Activated gamma-delta T cell treated with Interleukin-2 at 50 U/mL for 16 hours (primary cell): ENCODE measurements at places on chromosomes 4 and X.

GRCh38 chrX:42783451-42783850 is 5.5 kb upstream of the PPP1R2C start:
- DNase-seq: no peak

GRCh38 chr4:1748465-1748995 is 27.2 kb downstream of the TACC3 start:
- DNase-seq: peak; percentile 78

- no peak for DNase-seq
These were observed 29.3 kb downstream of the ZNF827 start for GRCh38 chr4:145909281-145909715.

DNA sequence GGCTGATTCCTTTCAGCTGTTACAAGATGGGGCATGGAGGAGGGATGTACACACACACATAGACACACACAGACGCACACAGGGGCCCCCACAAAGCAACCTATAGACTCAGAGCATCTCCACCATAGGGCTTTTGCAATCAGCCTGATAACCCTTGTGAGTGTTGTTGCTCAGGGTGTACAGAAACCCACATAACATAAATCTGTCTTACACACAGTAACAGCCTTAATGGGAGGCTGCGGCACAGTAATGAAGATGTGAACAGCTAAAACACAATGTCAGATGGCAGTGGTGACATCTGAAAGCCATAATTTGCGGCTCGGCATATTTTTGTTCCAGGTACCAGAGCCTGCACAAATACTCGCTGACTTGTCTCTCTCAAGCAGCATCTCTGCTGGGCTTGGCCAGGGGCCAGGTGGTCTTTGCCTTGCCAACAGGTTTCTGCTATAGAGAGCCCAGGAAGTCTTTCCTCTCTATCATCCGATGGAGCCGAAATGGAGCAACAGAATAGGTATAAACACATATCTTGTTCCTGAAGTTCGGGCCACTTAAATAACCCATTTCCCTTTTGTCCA is 357.2 kb upstream of the GATB start:
- no peak for DNase-seq

GRCh38 chrX:31421441-31421840 is 349.6 kb upstream of the FTHL17 start:
- no peak for DNase-seq

DNA sequence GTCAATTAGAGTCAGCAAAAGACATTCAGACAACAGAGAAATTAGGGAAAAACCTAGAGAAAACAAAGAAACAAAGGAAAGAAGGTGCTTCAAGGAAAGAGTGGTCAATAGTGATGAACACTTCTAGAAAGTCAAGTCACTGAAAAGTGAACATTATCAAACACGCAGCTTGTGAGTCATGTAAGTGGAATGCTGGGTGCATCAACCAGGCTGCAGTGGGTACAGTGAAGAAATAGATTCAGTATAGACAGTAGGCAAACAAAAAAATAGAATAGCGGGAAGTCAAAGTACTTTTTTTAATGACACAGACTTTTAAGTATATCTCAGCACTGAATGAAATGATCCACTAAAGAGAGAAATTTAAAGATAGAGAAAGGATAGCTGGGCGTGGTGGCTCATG is 245.8 kb downstream of the ARHGAP24 start:
- no peak for DNase-seq

- no peak for DNase-seq
These were observed 104.5 kb upstream of the GATB start for GRCh38 chr4:151865312-151865711.

DNA sequence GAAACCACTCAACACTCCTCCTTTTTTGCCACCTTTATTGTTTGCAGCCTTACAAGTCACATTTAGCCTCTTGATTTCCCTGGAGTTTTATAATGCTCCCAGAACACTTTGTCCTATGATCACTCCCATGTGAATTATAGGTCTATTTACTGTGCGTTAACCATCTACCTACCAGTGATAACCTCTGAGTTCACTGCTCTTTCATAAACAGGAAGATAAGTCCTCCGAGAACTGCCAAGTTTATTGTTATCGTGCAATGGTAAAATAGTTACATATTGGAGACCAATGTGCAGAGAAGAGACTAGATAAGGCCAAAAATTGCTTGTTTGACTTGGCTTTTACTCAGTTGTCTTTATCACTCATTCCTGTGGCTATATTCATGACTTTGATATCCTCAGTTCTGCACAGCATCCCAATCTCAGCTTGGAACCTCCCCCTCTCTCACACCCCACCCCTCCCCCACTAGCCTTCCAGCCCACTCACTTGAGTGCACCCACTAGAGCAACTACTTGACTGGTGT is 12.9 kb upstream of the NUDT9 start:
- no peak for DNase-seq

DNA sequence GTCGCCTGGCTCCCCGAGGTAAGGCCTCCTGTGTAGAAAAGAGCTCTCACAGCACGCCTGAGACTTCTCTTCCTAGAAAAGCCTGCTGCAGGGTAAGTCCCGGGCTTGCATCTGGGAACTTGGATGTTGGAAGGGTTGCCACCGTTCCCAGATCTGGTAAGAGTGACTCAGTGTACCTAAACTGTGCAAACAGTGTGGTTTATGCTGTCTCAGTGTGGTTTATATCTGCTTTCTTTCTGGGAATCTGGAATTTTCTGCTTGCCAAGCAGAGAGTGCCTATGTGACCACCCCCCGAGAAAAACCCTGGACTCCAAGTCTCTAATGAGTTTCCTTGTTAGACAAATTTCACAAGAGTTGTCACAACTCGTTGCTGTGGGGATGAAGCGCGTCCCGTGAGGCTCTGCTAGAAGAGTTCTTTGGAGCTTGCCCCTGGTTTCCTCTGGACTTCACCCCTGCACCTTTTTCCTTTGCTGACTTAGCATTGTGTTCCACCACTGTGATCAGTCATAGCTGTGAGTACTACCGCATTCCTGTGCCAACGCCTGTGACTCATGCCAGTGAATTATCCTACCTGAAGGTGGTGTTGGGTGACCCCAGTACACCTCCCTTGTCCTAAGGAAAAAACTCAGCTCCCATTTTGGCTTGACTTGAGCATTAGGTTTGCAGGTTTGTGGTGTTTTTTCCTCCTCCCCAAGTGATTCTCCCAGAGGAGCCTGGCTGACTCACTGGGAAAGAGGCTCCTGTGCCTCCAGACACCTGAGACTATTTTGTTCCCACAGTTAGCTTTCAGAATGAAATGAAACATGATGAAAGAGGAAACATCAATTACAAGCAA is 14.5 kb downstream of the SLC2A9 start:
- DNase-seq: no peak

DNA sequence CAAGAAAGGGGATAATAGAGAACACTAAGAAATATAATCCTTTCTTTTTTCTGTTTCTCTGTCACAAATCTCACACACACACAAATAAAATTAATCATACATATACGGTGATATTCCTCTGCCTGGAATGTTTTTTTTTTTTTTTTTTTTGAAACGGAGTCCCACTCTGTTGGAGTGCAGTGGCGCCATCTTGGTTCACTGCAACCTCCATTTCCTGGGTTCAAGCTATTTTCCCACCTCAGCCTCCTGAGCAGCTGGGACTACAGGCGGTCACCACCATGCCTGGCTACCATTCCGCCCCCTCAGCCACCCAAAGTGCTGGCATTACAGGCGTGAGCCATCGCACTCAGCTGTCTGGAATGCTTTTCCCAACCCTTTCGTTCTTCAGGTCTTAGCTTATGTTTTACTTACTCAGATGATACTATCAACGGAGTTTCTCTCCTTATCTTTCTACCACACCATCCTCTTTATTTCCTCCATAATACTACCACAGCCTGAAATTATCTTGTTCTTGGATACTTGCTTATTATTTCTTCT is 69.3 kb downstream of the ANKRD17 start:
- DNase-seq: no peak

DNA sequence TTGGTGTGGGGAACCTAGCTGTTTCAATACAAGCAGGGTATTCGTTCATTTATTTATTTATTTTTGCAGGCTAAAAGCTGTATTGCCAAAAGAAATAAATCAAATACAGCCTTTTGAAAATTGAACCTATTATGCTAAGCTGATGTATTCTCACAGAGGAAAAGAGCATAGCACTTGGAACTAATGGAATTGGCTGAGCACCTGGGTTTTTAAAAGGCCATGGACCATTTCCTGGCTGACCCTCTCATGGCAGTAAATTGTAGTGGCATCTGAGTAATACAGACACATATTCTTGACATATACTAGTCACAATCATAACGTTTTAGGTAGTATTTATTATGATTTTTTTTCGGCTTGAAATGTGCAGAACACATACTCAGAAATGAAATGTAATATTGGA is 71.8 kb upstream of the ALG13 start:
- DNase-seq: no peak

- peak; percentile 47 for DNase-seq
These were observed 41.3 kb downstream of the DOCK11 start for GRCh38 chrX:118536687-118537461.

DNA sequence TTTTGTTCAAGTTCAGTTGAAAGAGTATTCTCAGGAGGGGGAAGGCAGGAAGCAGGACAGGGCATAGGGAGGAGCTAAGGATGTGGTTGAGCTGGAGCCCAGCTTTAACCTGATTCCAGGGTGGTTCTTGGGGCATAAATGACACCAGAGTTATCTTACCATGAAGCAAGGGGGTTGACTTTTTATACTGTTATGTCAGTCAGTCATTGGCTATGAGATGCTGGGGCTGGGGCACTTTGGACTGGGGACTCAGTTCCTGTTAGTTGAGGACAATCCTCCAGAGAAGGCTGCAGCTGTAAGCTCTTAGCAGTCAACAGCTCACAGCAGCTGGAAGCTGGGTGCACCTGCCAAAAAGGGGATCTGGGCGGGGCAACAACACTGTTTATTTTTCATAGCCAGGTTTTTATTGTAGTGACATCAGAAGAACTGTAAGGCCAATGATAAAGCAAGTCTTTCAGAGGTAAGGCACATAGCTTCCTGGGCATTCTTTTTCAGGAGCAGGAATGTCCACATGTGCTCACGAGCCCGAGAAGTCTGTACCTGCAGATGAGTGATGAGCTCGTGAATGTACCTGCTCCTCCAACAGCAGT is 78.5 kb downstream of the MID1IP1 start:
- no peak for DNase-seq

DNA sequence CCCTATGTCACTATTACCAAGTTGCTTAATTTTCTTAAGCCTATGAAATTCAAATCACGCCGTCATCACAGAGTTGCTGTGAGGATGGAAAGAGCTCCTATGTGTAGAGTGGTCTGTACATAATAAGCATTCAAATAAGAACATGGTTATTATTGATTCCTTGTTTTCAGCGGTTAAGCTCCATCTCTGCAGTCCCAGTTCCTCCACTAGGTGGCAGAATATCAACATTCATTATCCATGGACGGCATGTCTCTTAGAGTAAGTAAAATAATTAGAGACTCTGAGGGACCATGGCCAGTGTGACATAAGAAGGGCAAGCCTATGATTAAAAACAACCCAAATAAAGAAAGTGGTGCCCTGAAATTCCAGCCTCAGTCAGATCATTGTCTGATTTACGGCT is 132.5 kb upstream of the NHS start:
- peak; percentile 14 for DNase-seq

DNA sequence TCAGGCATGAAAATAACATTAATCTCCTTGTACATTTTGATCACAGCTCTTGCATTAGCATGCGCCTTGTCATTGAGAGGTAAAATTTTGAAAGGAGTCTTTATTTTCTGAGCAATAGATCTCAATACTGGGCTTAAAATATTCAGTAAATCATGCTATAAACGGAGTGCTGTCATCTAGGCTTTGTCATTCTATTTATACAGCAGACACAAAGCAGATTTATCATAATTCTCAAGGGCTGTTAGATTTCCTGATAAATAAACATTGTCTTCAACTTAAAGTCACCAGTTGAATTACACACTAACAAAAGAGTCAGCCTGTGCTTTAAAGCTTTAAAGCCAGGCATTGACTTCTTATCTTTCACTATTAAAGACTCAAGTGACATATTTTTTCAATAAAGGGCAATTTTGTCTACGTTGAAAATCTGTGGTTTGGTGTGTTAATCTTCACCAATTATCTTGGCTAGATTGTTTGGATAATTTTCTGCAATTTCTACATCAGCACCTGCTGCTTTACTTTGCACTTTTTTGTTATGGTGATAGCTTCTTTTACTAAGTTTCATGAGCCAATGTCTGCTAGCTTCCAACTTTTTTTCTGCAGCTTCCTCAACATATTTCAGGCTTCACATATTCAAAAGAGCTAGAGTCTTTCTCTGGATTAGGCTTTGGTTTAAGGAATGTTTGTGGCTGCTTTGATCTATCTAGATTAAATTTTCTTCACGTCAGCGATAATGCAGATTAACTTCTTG is 27.9 kb upstream of the UGT2B4 start:
- DNase-seq: no peak

GRCh38 chrX:34218063-34218462 is 85.9 kb upstream of the FAM47A start:
- DNase-seq: no peak

- no peak for DNase-seq
These were observed 91.3 kb downstream of the GUCY2F start for GRCh38 chrX:109390556-109390955.

DNA sequence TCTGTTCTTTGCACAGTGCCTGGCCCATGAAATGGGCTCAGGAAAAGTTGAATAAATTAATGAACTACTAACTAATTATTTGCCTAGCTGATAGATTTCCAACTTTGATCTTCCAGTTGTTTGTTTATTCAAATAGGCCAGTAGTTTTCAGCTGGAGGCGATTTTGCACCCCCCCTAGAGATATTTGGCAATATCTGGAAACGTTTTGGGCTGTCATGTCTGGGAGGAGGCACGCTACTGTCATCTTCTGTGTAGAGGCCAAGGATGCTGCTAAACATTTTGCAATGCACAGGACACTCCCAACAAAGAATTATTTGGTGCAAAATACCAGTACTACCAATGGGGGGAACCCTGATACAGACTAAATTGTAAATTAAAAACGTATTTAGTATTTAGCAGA is 81.9 kb downstream of the VCX2 start:
- DNase-seq: no peak

DNA sequence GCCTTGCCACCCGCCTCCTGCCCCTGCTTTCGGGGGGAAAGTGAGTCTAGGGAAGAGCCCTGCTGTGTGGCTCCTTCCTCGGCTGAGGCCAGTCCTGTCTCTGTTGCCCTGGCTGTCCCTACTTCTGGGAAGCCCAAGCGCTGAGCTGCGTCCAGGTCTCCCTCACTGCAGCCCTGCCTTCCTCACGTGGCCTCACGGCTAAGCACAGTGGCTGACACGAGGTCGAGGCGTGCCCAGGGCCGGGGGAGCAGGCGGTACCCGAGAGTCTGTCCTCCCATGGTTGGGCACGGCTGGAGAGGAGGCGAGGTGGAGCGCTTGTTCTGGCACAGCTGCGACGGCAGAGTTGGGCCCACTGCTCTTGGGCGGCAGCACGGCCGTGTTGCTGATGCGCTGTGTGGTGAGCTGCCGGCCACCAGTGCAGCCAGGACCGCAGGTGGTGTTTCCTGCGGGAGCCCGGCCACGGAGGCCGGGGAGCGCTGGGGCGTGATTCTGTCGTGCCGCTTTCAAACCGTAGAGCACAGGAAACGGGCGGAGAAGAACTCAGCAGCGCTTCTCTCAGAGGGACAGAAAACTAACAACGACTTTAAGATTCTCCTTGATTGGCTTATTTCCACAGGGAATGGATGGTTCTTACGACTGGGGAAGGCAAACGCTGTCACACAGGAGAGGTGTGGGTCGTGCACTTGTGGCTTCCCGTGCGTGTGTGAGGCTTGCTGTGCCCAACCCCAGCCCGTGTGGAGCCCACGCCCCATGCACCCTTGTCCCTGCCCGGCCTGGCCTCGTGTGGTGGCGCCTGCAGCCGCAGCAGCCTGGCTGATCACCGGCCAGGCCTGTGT is 21.3 kb downstream of the MAEA start:
- no peak for DNase-seq

- DNase-seq: no peak
These were observed 3.2 kb upstream of the CCKAR start for GRCh38 chr4:26493461-26493860.

GRCh38 chr4:75995727-75996126 is 5.0 kb upstream of the SDAD1 start:
- no peak for DNase-seq
